Testis (tissue), 5 donors: ENCODE measurements at places on chromosomes 1 and 21. TPM values are rescaled to one million over a fixed set of nuclear protein-coding genes. Genes with fewer than 3 reads are reported as not detected.

Gene EDN2
- not detected for polyA plus RNA-seq

Gene RBM11
- 10.2 TPM for polyA plus RNA-seq

Gene NUP210L
- 77.2 TPM for polyA plus RNA-seq

Gene DMRTB1
- polyA plus RNA-seq, result 107 TPM

Gene PADI3
- polyA plus RNA-seq, result 0.80 TPM

Gene AKR7A3
- polyA plus RNA-seq, result 2.3 TPM

Gene TCEA3
- 10.8 TPM for polyA plus RNA-seq

Gene SH2D1B
- polyA plus RNA-seq, result 0.59 TPM

Gene UTP11
- polyA plus RNA-seq, result 43.3 TPM
